ENCODE measurements at places on chromosomes 13 and 19.
A peak's percentile ranks its signal among the peaks of the same experiment; 100 is the strongest.

DNA sequence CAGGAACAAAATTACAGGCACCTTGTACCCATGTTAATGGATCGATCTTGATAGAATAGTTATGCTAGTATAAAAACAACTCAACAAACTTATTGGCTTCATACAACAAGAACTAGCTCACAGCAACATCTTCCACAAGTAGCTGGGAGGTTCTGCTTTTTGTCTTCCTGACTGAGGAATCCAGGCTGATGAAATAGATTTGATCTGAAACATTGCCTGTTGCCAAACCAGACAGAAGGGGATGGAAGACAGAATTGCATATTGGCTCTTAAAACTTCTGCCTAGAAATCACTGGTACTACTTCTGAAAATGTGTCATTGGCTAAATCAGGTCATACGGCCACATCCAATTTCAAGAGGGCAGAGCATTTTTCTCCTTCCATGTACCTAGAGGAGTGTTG is 267.3 kb downstream of the RFC3 start:
- DNase-seq, result no peak

- no peak for DNase-seq
Observed at GRCh38 chr13:100434010-100434763, 154.4 kb downstream of the GGACT start.

DNA sequence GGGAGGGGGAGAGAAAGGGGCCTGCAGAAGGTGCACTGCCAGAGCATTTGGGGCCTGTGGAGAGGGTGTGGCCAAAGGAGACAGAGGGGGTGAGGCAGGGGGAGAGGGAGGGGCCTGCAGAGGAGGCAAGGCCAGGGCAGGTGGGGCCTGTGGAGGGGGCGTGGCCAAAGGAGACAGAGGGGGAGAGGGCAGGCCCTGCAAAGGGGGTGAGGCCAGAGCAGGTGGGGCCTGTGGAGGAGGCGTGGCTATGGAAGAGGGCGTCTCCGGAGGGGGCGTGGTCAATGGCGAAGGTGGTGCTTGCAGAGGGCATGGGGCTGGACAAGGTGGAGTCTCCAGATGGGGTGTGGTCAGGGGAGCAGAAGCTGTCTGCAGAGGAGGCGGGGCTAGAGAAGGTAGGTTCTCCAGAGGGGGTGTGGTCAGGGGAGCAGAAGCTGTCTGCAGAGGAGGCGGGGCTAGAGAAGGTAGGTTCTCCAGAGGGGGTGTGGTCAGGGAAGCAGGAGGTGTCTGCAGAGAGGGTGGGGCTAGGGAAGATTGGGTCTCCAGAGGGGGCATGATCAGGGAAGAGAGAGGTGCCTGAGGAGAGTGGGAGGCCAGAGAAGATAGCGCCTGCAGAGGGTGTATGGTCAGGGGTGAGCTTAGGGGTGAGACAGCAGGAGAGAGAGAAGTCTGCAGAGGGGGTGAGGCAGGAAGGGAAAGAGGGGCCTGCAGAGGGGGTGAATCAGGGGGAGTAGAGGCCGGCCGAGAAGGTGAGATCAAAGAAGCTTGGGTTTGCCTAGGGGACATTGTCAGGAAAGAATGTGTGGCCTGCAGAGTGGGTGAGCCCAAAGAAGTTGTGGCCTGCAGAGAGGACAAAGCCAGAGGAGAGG is 3.4 kb downstream of the PRR36 start:
- DNase-seq, result peak; percentile 95

DNA sequence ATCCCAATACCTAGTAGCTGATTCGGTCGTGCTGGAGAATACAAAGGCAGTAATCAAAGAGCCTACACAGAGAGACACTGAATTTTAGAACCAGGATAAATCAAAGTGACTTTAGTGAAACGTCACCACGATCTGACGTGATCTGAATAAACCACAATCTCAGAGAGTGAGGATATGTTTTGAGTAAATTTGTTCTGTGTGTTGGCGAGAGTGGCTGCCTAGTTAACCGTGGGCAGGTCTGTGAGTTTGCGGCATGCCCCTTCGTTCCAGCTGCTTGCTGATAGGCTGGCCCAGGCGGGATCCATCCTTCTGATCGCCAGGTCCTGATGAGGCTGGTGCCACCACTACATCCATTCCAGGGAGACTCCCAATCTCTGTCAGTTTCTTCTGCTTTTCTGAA is 40.4 kb downstream of the LRCH1 start:
- DNase-seq, result no peak

DNA sequence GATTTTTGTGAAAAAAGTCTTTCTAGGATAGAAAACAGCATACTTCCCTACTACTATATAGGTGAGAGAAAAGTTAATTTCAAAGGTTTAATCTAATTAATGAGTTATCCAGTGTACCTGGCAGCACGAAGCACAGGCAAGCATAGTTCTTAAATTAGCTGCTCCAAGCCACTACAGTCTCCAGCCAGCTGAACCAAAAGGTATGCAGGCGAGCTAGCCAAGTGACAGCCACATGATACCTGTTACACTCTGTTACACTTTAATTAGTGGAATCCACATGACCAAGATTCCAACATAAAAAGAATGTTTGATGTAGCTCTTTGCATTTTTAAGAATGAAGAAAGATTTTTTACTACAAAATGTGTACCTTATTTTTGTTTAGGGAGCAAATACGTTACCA is 15.5 kb downstream of the SLC25A30 start:
- DNase-seq, result no peak

DNA sequence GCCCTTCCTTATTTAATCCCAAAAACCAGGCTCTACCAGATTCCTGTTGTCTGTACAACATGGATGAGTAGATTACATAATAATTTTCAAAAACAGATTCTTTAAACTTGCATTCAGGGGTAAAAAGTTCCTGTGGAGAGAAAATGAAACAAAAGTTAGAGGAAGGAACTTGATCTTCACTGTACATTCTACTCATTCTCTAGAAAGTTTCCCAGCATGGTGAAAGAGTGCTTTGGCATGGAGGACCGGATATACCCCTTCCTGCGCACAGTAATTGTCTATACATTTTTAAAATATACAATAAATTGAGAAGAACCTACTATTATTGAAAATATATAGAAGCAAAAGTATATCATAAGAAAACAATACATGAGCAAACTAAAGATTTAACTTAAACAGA is 274.2 kb downstream of the ITGBL1 start:
- DNase-seq, result no peak

GRCh38 chr13:70090036-70090723 is 17.4 kb upstream of the ATXN8OS start:
- DNase-seq, result no peak

- DNase-seq, result peak; percentile 14
Observed at GRCh38 chr13:97015661-97016350, 21.5 kb upstream of the OXGR1 start.

DNA sequence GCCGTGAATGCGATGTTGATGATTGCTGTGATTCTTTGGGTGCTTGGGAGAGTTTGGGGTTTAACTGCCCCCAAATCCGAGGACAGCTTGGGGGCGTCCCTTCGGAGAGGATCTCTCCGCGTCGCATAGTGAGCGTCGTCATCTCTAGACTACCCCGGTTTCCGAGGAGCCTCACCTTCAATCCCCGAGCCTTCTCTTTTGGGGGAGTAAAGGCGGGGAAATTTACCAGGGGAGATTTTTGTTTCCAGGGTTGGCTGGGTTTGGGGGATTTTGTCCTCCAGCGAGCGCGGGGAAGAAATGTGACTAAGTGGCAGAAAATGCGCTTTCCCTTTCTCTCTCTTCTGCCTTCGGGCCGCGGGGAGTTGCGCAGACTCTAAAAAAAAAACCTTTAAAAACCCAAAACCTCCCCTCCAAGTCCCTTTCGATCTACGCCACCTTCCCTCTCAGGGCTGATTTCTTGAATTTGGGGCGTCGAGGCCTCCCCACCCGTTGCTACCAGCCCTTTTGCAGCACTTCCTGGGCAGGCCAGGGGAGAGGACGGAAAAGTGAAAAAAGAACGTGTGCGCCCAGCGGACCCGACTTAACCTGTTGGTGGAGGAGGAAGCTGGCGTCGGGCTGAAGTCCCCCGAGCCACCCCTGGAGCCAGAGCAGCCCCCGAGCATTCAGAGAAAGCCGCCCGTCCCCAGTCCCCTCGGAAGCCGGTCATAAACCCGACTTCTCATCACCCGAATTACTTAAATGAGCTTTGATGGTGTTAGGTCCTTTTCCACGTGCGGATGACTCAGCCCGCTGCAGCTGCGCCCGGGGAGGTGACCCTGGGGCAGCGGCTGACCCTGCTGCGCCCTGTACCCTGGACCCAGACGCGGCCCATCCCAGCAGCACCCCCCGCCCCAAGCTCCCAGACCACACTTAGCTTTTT is 17.7 kb downstream of the NFIX start:
- DNase-seq, result peak; percentile 57
